ENCODE measurements at places on chromosomes 5 and 9.

- no peak for DNase-seq
Measured at GRCh38 chr5:53490747-53491146, 10.3 kb downstream of the FST start.

GRCh38 chr5:5304361-5305020 is 118.0 kb upstream of the ICE1 start:
- no peak for DNase-seq

DNA sequence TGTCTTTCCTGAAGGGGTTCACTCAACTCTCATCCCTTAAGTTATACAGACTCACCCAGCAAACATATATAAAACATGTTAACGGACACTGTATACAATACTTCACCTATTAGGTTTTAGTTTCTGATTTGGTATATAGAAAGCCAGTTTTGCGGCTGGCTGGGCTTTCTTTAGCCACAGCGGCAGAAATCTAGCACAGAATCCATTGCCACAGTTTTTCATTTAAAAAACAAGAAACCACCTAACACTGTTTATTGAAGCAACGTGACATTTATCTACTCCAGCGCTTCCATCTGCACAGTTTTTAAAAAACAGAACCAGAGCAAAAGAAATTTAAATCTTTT is 67.3 kb downstream of the SNX30 start:
- DNase-seq: no peak

DNA sequence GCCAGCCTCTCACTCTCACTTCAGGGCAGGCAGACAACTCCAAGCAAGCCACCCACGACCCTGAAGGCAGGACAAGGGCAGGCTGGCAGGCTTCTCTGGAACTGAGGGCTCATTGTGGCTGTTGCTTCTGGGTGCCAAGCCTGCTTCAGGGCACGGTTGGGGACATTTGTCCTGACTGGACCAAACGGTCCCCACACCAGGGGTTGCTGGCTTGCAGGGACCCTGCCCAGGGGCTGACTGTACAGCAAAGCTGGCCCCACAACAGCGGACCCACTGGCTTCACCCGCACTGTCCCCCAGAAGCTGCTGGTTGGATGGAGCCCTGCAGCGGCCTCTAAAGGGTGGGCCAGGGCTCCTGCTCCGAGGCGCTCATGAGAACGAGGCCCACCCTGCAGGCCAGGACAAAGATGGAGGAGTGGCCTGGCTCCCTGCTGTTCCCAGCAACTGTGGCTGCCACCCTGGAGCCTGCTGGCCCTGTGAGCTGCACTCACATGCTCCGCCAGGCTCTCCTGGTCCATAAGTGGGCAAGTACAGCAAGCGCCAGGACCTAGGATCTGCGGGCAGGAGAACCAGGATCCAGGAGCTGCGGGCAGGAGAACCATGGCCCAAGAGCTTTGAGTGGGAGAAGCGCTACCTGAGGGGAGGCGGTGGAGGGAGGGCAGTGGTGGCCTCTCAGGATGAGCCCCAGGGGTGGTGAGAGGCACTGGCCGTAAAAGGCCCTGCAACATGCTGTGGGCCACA is 34.4 kb upstream of the NSMF start:
- DNase-seq: no peak

DNA sequence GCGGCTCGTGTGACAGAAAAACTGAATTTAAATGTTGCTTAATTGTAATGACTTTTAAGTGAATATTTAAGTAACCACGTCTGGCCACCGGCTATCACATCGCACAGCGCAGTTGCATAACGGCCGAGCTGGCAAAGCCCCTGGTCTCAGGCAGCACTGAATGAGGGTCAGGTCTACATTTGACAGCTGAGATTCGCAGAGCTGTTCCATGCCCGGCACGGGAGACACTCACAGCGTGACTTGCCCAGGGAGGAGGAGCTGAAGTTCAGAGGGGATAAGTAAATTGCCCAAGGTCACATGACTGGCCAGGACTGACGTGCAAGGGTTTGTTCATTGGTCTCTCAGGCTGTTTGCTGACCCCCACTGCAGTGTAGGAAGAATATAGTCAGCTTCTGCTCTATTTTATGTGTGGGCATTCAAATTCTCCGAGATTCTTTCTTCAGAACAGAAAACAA is 17.4 kb upstream of the COL5A1 start:
- DNase-seq: no peak

- DNase-seq: no peak
Measured at GRCh38 chr5:132420706-132421272, 51.3 kb downstream of the SLC22A5 start.

GRCh38 chr9:98214811-98215210 is 22.4 kb upstream of the CORO2A start:
- no peak for DNase-seq

DNA sequence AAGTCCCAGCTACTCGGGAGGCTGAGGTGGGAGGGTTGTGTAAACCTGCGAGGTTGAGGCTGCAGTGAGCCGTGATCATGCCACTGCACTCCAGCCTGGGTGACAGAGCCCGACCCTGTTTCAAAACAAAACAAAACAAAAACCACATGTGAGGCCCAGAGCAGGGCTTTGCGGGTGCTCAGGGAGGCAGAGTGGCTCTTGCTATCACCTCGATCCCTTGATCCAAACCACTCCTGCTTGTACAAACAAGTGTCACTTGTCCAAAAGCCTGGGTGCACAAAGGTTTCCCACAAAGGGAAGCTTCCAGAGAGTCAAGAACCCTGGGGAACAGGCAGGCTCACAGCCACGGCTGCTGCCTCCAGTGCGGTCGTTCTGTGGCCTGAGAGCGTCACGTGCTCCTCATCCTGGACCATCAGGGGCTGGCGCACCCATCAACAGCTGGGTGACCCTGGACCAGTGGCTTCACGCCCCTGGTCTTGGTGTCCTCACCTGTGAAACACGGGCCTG is 162.7 kb downstream of the C9orf50 start:
- DNase-seq: peak; percentile 52

DNA sequence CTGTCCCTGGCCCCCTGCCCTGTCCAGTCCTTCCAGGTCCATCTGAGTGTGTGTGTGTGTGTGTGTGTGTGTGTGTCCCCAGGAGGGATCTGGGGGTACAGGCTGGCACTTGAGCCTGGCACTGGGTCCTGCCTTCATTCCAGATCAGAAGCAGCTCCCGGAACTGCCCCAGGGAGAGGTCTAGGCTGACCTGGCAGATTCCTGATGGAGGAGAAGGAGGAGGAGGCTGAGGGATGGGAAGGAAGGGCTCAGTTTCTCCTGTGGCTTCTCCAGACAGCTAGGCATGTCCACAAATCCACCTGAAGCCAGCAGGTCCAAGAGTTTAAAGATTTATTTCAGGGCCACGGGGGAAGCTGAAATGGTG is 328 bp downstream of the NDST1 start:
- DNase-seq: no peak

- no peak for DNase-seq
Measured at GRCh38 chr5:142941245-142941644, 171.1 kb downstream of the ARHGAP26 start.

DNA sequence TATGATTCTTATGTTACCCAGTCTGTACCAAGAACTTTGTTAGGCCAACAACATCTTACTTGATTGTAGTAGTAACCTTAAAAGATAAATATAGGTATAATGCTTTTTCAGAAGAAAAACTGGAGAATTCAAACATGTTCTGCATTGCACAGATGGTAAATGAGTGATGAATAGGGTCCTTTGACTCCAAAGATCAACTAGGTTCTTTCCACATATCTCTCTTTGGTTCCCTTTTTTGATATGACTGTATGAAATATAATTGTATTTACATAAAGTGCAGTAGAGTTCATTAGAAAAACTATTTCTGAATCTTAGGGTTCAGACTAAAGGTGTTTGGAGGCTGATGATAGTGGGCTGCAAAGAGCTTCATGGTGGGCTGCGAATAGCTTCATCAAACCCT is 150.5 kb upstream of the CDKN2B start:
- DNase-seq: no peak

- DNase-seq: no peak
Measured at GRCh38 chr5:6273090-6273735, 105.1 kb downstream of the MED10 start.

DNA sequence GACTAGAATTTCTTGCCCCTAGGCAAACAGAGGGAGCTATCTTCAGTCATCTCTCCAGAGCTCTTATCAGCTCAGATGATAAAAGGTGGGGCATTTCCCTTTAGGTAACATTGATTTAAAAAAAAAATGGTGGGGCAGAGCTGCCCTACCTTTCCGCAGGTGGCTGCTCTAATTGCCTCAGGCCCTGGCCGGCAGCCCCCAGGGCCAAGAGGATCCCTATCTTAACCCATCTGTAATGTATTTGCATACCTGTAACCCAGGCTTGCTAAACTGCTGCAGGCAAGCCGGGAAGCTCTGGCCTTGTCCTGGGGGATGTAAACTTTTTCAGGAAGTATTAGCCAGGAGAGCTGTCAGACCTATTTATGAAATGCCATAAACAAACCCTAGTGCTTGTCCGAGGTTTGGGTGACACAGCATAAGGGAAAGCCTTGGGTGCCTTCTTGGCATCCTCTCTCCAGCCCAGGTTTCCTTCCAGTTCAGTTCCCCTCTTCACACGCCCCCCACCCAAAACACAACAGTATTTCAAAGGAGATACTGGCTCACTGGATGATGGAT is 20.9 kb upstream of the ZSWIM6 start:
- no peak for DNase-seq

- no peak for DNase-seq
Measured at GRCh38 chr9:117739206-117739605, 35.0 kb downstream of the TLR4 start.

GRCh38 chr5:96207420-96207819 is 225.6 kb downstream of the PCSK1 start:
- no peak for DNase-seq

- no peak for DNase-seq
Measured at GRCh38 chr5:173139631-173140030, 4.7 kb upstream of the BNIP1 start.

Measured in effector memory CD4-positive, alpha-beta T cell (primary cell).